CD4-positive, alpha-beta T cell treated with Interleukin-2 at 100 ng/mL for 4 hours (primary cell): ENCODE measurements at places on chromosomes 3 and 15.

GRCh38 chr3:127622772-127623576, 6.0 kb upstream of the PODXL2 start:
- DNase-seq: no peak

GRCh38 chr3:123083383-123084124, 16.7 kb downstream of the PDIA5 start:
- DNase-seq: no peak

GRCh38 chr15:63313825-63314224, 36.4 kb downstream of the APH1B start:
- DNase-seq: no peak

GRCh38 chr3:172137287-172138192, 98.2 kb downstream of the FNDC3B start:
- DNase-seq: no peak

DNA sequence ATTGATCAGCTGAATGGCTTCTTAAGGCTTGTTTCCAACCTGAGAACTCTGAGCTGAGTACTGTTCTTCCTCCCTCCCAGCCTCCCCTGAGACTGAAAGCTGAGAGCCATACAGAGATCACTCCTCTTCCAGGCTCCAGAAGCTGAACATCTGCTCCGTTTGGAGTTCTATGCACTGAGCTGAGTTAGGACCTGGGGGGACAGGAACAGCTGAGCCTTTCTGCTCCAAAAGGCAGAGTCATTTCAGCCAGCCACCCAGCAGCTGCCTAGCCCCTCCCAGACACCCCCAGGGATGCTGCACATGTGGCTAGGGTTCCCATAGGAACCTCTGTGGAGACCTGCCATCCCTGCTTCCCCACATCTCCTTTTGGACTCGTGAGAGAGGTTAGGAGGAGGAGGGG, 64.2 kb upstream of the GLCE start:
- no peak for DNase-seq

DNA sequence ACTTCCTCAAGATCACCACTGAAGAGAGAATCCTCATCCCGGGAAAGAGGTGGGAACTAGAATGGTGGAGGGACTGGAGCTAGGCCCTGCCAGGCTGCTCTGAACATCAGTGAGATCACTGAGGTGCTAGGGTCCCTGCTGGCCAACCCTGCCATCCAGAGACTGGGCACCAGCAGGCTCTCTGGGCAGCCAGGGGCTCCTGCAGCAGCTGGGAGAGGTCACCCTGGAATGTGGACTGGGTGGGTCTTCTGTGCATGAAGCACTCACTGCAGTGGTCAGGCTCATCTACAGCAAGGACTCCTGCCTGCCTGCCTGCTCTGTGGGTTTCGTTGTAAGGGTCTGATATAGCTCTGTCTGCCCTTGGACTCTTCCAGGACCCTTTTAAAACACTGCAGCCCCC, 24.9 kb downstream of the ALS2CL start:
- no peak for DNase-seq

- DNase-seq: no peak
Measured at GRCh38 chr3:179449636-179450035, 1.6 kb downstream of the GNB4 start.

- DNase-seq: no peak
Measured at GRCh38 chr3:111333642-111334041, 208.4 kb upstream of the CD96 start.

- no peak for DNase-seq
Measured at GRCh38 chr3:112320691-112321090, 12.3 kb upstream of the CD200 start.

DNA sequence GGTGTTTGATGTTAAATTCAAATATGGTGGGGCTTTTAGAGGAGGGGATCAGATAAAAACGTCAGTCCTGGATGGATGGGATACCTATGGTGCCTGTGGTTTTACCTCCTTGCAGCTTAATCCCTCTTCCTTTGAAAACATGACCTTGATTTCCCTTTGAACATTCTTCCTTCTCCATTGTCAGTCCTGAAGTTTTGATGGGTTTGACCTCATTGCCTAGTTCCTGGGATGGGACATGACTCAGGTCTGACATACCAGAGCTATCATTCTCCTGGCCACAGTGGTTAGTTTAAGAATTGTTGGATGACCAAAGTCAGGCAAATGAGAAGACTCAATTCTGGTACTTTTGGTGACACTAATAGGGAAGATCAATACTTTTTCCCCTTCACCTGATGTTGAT, 87.2 kb downstream of the PRICKLE2 start:
- no peak for DNase-seq

GRCh38 chr3:127701280-127701911, 28.6 kb downstream of the ABTB1 start:
- no peak for DNase-seq

- DNase-seq: no peak
Measured at GRCh38 chr3:37545479-37545878, 316.2 kb upstream of the CTDSPL start.

- no peak for DNase-seq
Measured at GRCh38 chr3:174775603-174776002, 83.5 kb upstream of the NAALADL2 start.

DNA sequence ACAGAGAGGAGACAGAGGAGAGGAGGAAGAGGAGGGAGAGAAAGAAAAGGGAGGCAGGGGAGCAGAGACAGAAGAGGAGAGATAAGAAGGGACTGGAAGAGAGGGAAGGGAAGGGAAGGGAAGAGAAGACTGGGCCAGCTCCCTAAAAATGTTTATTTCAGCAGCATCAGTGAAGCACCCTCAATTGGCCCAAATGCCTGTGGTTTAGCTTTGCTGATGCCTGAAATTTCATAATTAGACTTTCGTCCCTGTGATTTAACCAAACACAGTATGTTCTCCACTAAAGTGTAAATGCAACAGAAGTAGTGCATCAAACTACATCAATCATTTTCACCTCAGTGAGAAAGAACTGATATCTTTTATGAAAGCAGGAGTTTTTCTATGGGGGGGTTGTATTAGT, 55.9 kb downstream of the NOX5 start:
- no peak for DNase-seq

GRCh38 chr3:66638717-66639116, 137.9 kb upstream of the LRIG1 start:
- DNase-seq: no peak
